Thymus (tissue), 14 donors: ENCODE measurements at places on chromosomes 3 and 15. TPM values are rescaled to one million over a fixed set of nuclear protein-coding genes. Genes with fewer than 3 reads are reported as not detected.

The CFAP20DC gene
- polyA plus RNA-seq, result 1.0 TPM

The CCR9 gene
- 133 TPM for polyA plus RNA-seq

The C15orf40 gene
- polyA plus RNA-seq, result 19.6 TPM

The MESP2 gene
- 0.16 TPM for polyA plus RNA-seq

The SV2B gene
- polyA plus RNA-seq, result 1.7 TPM

The ANKRD34C gene
- polyA plus RNA-seq, result 0.07 TPM

The UPK1B gene
- 8.6 TPM for polyA plus RNA-seq

The SERPINI2 gene
- polyA plus RNA-seq, result 0.34 TPM

The WDR48 gene
- 24.4 TPM for polyA plus RNA-seq

The SLC22A14 gene
- polyA plus RNA-seq, result 0.21 TPM

The HEMK1 gene
- 43.4 TPM for polyA plus RNA-seq

The NXPE3 gene
- polyA plus RNA-seq, result 15.8 TPM

The NUSAP1 gene
- polyA plus RNA-seq, result 14.0 TPM

The USP50 gene
- not detected for polyA plus RNA-seq

The CYP1A1 gene
- 0.11 TPM for polyA plus RNA-seq

The GOLGA8Q gene
- polyA plus RNA-seq, result 0.34 TPM

The IGF2BP2 gene
- 2.0 TPM for polyA plus RNA-seq

The TNNC1 gene
- 10.2 TPM for polyA plus RNA-seq

The UMPS gene
- 17.6 TPM for polyA plus RNA-seq

The CCR8 gene
- 2.1 TPM for polyA plus RNA-seq

The FURIN gene
- 36.7 TPM for polyA plus RNA-seq

The TAGLN3 gene
- 1.5 TPM for polyA plus RNA-seq

The SYNPR gene
- polyA plus RNA-seq, result 0.18 TPM

The DCUN1D1 gene
- polyA plus RNA-seq, result 13.7 TPM

The HEXA gene
- 101 TPM for polyA plus RNA-seq

The SPINK8 gene
- polyA plus RNA-seq, result 0.14 TPM

The EFHB gene
- 2.3 TPM for polyA plus RNA-seq
